ENCODE measurements at places on chromosomes 5 and 9.

DNA sequence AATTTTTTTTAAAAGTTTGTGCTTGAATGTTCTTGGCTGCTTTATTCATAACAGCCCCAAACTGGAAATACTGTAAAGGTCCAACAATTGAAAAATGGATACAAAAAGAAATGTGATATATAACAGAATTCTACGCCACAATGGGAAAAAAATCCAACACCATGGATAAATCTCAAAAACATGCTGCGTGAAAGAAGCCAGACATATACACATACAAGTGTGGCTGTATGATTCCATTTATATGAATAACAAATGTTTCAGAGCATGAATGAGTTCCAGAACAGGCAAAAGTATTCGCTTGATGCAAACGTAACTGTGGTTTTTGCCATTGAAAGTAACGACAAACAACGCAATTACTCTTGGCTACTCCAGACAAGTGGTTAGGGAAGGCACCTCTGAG, 7.2 kb upstream of the SFXN1 start:
- no peak for DNase-seq

- no peak for DNase-seq
These were observed 157.2 kb upstream of the PITX1 start for GRCh38 chr5:135191084-135191826.

GRCh38 chr9:8850914-8851313, 1051.3 kb upstream of the DMAC1 start:
- no peak for DNase-seq

DNA sequence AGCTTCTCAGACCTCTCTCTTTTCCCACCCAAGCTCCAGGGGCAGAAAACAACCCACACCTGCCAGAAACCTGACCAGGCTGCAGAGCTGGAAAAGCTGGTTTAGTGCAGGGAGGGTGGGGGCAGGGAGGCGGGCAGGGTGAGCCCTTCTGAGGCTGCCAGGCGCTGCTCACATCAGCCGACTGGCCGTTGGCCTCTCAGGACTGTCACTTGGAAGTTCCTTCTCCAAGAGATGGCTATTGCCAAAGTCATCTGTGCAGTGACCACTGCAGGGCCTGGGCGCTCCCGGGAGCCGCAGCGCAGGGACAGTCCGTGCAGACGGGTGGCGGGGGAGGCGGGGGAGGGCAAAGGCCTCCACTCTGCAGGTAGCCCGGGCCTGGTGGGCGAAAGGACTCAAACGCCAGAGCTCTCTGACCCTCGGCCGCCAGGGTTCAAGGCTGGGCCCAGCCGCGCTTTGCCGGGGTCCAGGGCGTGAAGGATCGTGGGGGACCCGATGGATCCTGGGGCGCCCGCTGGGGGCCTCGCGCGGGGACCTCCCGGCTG, 205.0 kb upstream of the IER5L start:
- no peak for DNase-seq

- DNase-seq: no peak
These were observed 57.4 kb upstream of the PRSS3 start for GRCh38 chr9:33737811-33738606.
